ENCODE measurements at places on chromosomes 11 and 22.

- no peak for DNase-seq
Measured at GRCh38 chr22:31764785-31765184, 11.0 kb downstream of the DEPDC5 start.

DNA sequence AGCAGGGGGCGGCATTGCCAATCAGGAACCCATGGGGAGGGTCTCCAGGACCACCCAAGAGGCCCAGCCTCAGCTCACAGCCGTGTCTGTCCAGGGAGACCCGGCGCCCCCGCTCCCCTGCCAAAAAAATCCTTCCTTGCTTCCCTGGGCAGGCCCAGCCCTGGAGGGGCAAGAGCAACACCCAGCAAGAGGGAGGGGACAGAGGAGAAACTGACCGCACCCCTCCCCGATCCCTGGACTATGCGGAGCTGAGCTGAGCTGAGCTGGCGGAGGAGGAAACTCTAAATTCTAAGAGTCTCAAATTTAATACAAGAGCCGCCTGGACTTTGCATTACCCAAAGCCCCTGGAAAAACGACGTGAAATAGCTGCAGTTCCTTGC is 52.0 kb upstream of the SHISAL1 start:
- no peak for DNase-seq

DNA sequence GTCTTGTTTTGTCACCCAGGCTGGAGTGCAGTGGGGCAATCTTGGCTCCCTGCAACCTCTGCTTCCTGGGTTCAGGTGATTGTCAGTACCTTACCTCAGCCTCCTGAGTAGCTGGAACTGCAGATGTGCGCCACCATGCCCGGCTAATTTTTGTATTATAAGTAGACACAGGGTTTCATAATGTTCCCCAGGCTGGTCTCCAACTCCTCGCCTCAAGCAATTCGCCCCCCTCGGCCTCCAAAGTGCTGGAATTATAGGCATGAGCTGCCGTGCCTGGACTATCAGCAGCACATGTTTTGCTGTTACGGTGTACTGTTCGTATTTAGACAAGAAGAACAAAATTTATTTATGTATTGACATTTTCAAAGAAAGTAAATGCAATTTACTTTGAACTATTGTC is 34.8 kb downstream of the RAB39A start:
- DNase-seq: no peak

DNA sequence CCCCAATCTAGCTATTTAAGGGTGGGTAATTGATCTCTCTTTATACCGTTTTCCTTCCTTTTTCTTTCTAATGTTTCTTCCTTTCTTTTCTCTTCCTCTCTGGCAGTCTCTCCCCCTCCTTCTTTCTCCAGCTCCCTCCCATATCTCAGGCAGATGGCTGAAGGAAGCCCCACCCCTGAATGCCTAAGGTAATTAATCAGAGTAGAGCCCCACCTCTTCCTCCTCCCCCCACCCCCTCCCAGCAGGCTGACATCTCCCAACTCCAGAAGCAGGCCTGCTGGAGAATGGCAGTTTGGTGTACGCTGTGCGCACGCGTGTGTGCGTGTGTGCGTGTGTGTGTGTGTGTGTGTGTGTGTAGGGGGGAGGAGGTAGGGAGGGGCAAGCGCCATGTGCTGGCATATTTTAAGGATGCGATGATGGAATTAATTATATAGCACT is 122.6 kb downstream of the APOL5 start:
- DNase-seq: peak; percentile 81

GRCh38 chr11:92153542-92153941 is 71.1 kb upstream of the FAT3 start:
- no peak for DNase-seq

DNA sequence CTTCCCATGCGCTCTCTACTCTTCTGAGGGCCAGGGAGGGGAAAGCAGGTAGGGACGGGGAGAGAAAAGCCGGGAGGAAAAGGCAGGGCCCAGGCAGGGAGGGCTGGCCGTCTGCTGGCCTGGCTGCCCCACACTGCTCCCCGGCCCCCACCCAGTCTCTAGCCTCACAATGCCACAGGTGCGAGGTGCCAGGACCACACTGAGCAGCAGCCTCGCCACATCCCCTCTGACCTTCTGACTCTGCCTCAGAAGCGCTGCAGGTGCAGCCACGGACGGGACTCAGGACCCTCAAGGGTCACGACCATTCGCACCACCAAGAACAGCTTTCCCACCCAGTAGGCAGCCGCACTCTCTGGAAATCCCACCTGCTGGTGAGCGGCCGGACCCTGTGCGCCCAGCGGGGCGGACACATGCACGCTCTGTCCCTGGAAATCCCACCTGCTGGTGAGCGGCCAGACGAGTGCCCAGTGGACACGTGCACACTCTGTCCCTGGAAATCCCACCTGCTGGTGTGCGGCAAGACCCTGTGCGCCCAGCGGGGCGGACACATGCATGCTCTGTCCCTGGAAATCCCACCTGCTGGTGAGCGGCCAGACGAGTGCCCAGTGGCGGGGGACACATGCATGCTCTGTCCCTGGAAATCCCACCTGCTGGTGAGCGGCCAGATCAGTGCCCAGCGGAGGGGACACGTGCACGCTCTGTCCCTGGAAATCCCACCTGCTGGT is 20.1 kb downstream of the TOLLIP start:
- DNase-seq: no peak

DNA sequence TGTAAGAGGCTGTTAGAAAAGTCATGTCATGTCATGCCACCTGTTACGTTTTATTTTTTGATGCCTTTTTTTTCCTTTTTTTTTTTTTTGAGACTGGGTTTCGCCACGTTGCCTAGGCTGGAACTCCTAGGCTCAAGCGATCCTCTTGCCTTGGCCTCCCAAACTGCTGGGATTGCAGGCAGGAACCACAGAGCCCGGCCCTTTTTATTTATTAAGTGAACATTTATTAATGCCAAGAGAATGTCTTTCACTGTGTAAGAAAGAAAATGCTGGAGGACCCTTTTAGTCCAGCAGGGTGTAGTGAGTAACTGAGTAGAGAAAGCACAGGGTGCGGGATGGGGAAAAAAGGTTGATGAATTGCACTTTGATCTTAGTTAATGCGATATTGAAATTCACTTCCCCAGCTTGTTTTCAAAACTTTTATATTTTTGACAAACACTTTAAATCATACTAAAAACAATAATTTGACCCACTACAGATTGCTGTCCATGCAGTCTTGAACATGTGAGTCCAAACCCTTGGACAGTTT is 2.3 kb upstream of the XBP1 start:
- DNase-seq: no peak

GRCh38 chr11:66207816-66208215 is 60.6 kb upstream of the RAB1B start:
- no peak for DNase-seq

DNA sequence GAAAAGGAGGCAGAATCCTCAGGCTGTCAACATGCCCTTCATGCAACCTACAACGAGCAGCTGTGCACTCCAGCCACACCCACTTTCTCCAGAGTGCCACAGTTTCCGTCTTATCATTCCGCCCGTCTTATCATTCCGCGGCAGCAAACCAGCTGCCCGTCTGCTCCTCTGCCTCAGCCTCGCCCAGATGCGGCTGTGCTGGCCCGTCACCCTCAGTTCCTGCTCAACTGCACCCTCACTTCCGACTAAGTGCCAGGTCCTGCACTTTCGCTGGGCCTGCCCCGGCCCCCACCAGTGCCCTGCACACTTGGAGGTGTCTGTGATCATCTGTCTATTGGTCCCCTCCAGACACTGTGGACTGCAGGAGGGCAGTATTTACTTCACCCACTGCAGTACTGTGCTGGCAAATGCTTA is 43.7 kb downstream of the MICAL3 start:
- DNase-seq: no peak

DNA sequence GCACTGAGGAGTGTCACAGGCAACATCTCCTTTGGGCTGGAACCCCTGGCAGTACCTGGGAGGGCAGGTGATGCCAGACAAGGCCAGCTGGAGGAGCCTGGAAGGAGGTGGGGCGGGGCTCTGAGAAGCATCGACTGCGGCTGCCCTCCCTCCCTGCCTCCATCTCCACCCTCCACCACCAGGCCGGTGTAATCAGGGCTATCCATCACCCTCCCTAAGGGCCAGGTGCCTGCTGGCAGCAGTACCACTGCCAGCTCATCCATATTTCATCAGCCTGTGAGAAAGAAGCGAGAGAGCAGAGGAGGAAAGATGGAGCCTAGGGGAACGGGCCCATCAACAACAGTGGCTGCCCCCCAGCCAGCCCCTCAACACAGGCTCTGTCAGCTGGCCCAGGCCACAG is 51.4 kb upstream of the RASD2 start:
- DNase-seq: no peak

DNA sequence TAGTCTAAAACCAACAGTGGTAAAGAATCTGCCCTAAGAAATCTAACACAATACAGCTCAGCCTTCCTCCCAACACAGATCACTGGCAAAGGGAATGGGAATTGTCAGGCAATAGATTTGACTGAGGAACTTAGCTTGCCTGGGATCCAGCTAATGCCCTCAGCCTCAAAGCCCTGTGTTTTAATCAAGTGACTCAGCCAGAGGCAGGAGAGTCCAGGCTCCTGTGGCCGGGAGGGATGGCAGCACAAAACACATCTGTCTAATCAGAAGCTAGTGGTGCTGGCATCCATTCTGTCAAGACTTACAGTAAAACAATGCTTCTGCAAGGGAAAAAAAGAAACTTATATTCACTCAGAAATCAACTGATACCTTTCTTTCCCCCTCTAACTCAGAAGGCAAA is 5.6 kb downstream of the SYTL2 start:
- no peak for DNase-seq

- DNase-seq: no peak
Measured at GRCh38 chr11:2471048-2471803, 26.4 kb downstream of the KCNQ1 start.

DNA sequence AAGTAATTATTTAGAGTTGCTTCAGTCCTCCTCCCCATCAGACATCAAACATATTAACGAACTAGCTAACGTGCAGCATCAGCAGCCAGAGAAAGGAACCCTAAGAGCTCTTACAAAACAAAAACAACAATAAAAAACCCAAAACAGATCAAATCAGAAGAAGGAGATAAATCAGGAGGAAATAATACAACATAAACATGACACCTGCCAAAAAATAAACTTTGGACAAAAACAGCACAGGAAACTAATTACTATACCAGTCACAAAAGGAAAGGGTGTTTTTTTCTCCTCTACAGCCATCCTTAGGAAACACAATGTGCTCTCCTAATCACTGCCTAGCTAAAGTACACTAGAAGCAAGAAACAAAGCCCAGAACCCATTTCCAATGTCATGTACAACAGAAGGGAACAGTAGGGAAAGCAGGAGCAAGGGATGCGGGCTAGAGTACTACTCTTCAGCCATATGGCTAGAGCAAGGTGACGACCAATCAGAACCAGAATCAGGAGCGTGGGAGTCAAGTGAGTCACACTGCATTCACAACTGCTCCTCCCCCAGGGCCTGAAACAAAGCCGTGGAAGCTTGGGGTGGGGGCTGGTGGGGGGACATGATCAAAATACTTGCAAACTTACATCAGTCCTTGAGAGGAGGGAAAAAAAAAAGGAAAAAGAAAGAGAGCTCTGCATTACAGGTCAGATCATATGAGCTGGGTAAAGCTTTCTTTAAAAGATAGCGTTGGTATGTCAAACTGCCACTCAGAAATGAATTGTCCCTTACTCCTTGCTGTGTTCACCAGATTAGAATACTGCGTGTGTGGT is 60.4 kb downstream of the LARGE2 start:
- peak; percentile 67 for DNase-seq

- DNase-seq: no peak
Measured at GRCh38 chr22:22843848-22844247, 43.8 kb upstream of the IGLL5 start.

DNA sequence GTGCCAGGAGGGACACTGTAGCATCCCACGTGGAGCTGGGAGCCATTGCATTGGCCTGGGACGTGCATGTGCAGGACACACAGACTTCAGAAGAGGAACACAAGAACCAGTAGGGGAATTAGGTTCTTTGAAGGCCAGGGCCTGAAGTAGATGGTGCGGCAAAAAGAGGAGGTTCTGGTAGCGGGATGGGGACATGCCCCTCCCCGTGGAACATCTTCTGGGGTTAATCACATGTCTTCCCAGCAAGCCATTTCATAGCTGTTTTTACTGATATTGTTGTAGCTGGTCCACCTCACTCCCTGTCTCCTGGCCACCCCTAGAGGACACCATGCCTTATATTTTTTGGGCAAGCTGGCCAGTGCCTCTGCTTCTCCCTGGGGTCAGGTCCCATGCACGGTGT is 74.3 kb downstream of the SCN3B start:
- no peak for DNase-seq

DNA sequence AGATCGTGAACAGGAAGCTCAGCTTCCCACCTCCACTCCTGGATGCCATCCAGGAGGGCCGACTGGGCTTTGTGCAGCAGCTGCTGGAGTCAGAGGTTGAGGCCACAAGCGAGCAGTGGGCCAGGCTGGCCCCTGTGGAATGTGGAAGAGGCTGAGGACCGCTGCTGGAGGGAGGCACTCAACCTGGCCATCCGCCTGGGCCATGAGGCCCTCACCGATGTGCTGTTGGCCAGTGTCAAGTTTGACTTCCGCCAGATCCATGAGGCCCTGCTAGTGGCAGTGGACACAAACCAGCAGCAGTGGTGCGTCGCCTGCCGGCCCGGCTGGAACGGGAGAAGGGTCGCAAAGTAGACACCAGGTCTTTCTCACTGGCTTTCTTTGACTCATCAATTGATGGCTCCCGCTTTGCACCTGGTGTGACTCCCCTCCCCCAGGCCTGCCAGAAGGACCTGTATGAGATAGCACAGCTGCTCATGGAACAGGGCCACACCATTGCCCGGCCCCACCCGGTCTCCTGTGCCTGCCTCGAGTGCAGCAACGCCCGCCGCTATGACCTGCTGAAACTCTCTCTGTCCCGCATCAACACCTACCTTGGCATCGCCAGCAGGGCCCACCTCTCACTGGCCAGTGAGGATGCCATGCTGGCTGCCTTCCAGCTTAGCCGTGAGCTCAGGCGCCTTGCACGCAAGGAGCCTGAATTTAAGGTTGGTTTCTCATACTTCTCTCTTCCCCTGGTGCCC is 24.9 kb downstream of the ART5 start:
- no peak for DNase-seq

GRCh38 chr11:103031834-103032233 is 60.1 kb downstream of the DCUN1D5 start:
- DNase-seq: no peak

DNA sequence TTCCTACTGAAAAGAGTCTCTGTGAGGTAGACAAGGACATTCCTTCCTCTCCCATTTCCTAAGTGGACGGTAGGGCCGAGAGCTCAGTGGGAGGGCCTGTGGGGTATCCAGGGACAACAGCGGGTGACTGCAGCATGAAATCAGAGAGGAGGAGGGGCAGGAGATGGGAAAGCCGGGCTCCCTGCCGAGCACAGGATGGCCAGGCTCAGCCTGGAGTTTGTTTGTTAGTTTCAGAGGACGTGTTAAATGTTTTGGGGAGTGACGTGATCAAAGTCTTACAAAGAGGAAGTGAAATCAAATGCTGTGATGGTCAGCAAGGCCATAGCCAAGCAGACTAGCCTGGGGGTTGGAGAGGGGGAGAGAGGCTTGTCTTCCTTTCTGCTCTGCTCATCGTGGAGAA is 152.7 kb downstream of the ADAMTS15 start:
- no peak for DNase-seq

Measured in retinal pigment epithelial cell (primary cell).